ENCODE measurements at places on chromosomes 4 and X.

- DNase-seq, result no peak
Observed at GRCh38 chrX:2566055-2566454, 65.3 kb upstream of the DHRSX start.

- DNase-seq, result no peak
Observed at GRCh38 chr4:124903995-124904722, 191.6 kb upstream of the ANKRD50 start.

- DNase-seq, result no peak
Observed at GRCh38 chrX:38095971-38096529, 89.7 kb downstream of the SYTL5 start.

- DNase-seq, result no peak
Observed at GRCh38 chr4:173333658-173334084, 487 bp downstream of the HMGB2 start.

DNA sequence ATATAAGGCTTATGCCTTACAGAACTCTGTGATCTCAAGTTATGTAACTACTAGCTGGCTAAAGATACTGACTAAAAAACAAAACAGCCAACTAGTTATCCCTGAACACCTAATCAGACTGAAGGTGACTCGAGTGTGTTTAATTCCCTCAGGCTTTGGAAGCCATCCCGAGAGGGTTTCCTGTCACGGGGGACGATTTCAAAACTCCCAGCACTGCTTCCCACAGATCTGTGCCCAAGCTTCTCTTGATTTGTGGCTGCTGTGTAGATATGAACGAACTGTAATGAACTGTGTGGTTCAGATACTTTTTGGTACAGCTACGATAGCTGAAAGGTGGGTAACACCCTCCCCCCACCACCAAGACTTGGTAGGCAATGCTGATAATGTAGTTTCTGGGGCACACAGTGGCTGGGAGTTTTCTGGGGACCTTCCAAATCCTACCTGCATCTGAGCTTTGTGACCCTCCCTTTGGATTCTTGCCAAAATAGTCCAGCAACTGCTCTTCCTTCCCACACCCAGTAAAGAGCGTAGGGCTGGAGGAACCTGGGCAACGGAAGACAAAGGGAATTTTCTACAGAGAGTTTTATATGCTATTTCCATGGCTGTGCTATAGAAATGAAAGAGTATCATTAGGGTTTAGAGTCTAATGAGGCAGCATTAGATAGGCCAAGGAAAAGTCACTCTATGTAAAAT, 148.8 kb downstream of the MGST2 start:
- no peak for DNase-seq

DNA sequence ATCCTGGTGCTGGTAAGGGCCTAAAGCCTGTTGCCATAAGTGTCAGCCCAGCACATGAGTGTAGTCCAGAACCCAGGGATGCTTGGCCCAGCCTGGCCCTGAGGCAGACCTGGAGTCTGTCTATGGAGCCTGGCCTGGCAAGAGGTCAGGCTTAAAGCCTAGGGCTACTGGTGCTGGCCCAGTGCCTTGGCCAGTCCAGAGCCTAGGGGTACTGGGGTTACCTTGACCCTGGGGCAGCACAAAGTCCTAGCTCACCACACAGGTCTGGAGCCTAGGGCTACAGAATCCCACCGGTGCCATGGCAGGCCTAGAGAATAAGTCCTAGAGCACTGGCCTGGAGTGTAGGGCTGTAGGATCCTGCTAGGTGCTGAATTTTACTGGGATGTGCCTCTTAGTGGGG, 393.8 kb downstream of the MAGEE1 start:
- DNase-seq, result no peak

DNA sequence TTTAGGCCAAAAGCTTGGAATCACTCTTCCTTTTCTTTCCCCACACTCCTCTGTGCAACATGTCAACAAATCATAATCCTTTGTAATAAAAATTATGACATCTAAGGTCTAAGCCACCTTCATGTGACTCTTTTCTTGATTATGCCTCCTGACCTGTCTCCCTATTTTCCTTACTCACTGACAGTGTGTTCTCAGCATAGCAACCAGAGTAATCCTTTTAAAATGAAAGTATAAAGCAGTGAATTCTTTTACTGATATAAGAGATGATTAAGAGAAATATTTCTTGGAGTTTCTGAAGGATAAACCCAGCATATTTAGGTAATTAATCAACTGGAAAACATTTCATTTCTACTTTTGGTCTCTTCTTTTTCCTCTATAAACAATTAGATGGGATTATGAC, 44.7 kb downstream of the USO1 start:
- peak; percentile 2 for DNase-seq

GRCh38 chrX:102720237-102721168, at the start of gene GPRASP3:
Gene GPRASP3 (plus strand): TSS chrX:102720743. CDS start chrX:102748996, 28,253 bp downstream.
- DNase-seq, result no peak

DNA sequence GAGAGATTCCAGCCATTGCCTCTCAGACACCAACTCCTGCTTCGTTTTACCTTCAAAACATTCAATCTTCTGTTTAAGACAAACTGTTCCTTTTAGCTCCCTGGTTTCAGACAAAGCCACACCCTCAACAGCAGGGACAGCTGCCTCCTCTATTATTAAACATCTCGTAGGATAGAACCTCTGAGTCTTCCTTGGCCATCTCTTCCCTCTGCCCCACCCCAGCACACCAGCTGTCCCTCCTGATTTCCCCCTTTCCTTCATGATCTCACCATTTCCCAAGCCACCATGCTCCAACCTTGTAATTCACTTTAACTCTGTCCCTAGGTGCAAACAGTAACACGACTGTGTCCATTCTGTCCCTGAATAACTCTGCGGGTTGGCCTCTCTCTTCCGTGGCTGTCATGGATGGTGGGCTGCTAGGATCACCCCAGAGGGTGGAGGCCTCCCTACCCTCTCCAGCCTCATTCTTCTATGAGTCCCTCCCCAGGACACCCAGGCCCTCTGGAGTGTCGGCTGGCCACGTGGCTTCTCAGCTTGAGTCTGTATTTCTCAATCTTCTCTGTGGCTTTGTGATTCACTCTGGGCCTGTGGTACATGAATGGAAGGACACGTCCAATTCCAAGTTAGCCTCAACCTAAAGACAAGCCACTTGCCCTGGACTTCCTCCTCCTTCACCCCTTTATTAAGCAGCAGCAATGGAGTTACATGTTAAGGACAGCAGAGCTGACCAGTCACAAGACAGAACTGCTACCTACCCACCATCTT, 349.9 kb downstream of the FBXW7 start:
- DNase-seq, result no peak

GRCh38 chr4:79611026-79611425, 203.0 kb upstream of the GK2 start:
- no peak for DNase-seq

DNA sequence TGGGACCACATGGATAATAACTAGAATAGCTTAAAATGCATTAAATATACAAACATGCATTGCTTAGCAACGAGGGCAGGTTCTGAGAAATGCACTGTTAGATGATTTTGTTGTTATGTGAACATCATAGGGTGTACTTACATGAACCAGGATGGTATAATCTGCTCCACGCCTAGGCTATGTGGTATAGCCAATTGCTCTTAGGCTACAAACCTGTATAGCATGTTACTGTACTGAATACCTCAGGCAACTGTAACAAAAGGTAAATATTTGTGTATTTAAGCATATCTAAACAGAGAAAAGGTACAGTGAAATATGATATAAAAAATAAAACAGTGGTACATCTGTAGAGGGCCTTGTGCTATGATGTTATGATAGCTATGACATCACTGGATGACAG, 169.2 kb upstream of the IL15 start:
- DNase-seq, result no peak

GRCh38 chrX:129540722-129541184, 694 bp downstream of the OCRL start:
- DNase-seq, result no peak

- peak; percentile 4 for DNase-seq
Observed at GRCh38 chrX:86148024-86148511, at the start of gene DACH2. Gene DACH2 (plus strand): TSS chrX:86148451.

DNA sequence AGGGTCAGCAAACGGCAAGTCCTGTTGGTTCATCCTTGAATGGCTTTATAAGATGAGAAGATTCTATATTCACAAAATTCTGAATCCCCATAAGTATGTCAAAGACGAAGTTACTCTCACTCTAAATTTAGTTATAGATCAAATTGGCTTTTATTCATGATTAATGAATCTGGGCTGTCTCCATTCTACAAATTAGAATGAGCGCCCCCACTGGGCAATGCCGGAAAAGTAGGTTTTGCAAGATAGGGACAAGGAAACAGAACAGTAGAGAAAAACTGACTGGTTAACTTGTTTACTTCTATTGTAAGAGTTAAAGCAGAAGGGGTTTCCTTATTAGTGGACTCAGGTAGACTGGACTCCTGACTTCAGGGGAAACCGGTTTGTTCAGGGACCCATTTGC, 100.3 kb downstream of the F11 start:
- no peak for DNase-seq

- no peak for DNase-seq
Observed at GRCh38 chr4:45518832-45519231, 605.0 kb downstream of the GABRG1 start.

DNA sequence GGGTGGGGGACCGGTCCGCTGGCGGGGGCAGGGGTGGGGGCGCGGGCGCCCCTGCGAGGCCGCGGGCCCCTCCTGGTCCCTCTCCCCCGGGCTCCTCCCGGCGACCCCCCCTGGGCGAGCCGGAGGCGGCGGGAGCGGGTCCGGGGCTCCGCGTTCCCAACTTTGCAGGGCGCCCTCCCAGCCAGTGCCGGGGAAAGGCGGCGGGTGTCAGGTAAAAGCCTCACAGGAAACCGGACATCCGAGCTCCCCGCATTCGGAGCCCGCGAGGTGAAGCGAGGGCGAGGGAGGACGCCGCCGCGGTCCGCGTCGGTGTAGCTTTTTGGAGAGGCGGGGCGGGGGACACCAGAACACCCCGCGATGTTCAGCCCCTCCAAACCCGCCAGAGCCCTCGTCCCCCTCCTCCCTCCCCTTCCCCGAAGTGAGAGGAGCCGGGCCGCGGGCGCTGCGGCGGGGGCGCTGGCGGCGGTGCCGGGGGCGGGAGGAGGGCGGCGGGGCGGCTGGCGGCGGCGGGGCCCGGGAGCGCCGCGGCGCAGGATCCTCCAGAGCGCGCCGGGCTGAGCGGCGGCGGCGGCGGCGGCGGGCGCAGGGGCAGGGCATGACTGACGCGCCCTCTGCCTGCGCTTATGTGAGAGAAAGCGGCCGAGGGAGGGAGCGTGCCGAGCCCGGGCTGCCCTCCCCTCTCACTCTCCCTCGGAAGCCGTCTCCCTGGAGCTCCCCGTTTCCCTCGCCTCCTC, at the start of gene VEGFC:
VEGFC (minus strand) TSS at position 597 of the 734 bp plus-strand sequence. CDS start 611 bp downstream, outside the sequence.
- DNase-seq, result no peak

DNA sequence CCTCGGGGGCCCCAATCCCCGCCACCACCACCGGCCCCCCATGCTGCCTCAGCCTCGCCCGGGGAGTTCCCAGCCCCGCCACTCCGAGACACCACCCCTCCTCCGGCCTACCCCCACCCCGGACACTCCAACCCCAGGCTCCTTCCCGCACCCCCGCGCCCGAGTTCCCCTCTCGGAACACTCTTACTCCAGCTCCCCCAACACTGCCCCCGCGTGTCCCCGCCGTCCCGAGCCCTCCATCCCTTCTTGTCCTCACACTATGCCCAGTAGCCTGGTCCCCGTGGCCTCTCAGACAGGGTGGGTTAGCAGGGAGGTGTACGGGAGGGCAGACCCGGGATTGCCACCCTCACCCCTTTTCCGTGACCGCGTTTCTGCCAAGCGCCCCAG, 276.1 kb downstream of the BCOR start:
- DNase-seq, result no peak

DNA sequence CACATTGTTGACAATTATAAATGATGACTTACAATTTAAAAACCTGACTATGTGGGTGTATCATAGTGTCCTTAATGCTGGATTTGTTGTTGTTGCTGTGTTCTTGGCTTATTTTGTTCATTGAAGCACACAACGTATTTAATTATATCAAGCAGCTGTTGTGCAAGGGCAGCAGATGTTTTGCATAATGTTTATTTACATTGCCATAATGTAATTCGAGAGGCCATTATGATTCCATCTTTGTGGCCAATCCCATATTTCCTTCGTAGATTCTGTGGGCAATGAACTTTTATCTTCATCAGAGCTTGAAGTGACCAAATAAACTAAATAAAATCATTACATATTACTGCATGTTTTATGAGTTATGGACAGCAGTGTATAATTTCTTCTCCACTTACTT, 422.6 kb upstream of the GALNTL6 start:
- DNase-seq, result no peak

GRCh38 chr4:28221536-28221935, 1360.9 kb downstream of the STIM2 start:
- DNase-seq, result no peak

DNA sequence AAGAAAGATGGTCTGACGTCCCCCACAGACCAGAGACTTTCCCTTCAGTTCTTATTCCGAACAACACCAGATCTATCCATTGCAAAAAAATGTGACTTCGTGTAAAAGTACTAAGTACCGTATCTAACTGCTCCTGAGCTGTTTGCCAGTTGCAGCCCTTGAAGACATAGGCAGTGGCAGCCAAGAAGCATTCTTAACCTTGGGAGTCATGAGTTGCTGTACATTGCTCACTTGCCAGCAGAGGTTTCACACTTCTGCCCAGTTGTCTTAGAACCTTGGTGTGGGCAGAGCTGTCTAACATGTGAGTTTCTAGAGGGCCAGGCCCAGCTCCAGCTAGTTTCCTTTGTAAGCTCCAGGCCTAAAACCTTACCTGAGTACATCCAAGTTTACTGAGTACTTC, 10.5 kb upstream of the CHRDL1 start:
- no peak for DNase-seq

GRCh38 chr4:187172340-187172761, 448.7 kb upstream of the FAT1 start:
- DNase-seq, result peak; percentile 45

GRCh38 chr4:102632241-102633065, 128.3 kb downstream of the MANBA start:
- no peak for DNase-seq

- no peak for DNase-seq
Observed at GRCh38 chr4:112926819-112927218, 122.6 kb upstream of the ANK2 start.

DNA sequence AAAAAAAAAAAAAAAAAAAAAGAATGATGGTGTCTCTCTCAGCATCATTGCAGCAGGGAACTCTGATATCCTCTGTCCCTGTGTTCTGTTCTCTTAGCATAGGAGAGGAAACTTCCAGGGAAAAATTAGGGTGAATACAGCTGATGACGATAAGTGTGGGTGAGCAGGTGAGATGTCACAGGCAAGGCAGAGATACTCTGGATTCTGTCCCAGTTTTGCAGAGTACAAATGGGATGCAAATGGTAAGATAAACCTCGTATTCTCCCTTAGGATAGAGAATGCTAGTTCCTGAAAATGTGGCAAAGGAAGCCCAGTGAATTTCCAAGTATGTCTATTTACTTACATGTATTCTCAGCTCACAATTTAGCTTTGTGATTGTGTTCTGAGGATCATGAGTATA, 671.6 kb upstream of the BOD1L1 start:
- no peak for DNase-seq

Data from AG04449 (cell line).